ENCODE measurements at places on chromosomes 7 and 10. TPM values are rescaled to one million over a fixed set of nuclear protein-coding genes. Genes with fewer than 3 reads are reported as not detected.

GRCh38 chr7:21507627-21508343, 35.1 kb upstream of the DNAH11 start:
- no peak overlapping the region for H3K27ac ChIP-seq
- H3K4me1 ChIP-seq: no peaks in the 10 kb centered on the region
- H3K36me3 ChIP-seq: peaks cover 5% of the 10 kb centered on the region
- peak; percentile 55 for DNase-seq
- H3K27me3 ChIP-seq: no peaks in the 10 kb centered on the region

The LEP gene
- not detected for total RNA-seq

- no peaks in the 10 kb centered on the region for H3K4me1 ChIP-seq
- H3K4me3 ChIP-seq: no peak overlapping the region
- H3K27ac ChIP-seq: no peak overlapping the region
- H3K36me3 ChIP-seq: no peaks in the 10 kb centered on the region
- DNase-seq: no peak
Observed at GRCh38 chr10:93849593-93849992, 44.2 kb upstream of the SLC35G1 start.

DNA sequence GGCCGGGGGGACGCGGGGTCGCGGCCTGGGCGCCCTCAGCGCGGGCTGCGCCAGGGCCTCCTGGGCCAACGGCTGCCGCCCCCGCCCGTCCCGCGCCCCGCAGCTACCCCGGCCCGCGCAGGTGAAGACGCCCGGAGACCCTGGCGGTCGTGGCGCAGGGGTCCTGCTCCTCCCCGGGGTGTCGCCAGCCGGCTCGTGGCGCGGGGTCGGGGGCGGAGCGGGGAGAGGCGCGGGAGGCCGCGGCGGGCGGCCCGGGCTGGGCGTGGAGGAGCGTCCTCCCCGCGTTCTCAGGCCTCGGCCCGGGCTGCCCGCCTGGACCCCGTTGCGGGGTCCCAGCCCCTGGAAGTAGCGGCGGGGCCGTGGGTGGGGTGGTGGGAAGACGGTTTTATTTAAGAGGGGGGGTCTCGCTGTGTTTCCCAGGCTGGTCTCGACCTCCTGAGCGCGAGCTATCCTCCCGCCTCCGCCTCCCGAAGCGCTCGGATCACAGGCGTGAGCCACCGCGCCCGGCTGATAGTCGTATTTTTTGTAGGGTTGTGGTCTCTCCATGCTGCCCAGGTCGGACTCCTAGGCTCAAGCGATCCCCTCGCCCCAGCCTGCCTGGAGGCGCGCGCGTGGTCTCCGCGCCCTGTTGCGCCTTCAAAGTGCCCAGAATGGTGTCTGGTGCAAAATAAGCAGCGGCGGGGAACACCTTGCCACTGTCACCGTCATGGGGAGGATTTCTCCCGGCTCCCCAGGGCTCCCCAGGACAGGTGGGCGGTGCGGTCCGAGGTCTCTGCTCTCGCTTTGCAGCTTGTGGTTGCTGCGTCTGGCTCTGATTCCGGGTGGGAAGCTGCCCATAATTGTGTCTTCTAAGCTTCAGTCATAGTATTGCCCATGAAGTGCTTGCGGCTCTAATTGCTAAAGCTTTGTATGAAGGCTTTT, 15.3 kb upstream of the SUN1 start:
- H3K27me3 ChIP-seq: no peaks in the 10 kb centered on the region
- H3K4me1 ChIP-seq: peaks cover 38% of the 10 kb centered on the region
- peak; percentile 37 for DNase-seq
- H3K4me3 ChIP-seq: peak overlapping the region; percentile 99
- peak overlapping the region; percentile 92 for H3K27ac ChIP-seq
- no peaks in the 10 kb centered on the region for H3K36me3 ChIP-seq

The HOGA1 gene
- total RNA-seq: not detected

- peaks cover 18% of the 10 kb centered on the region for H3K4me1 ChIP-seq
- H3K27ac ChIP-seq: peak overlapping the region; percentile 97
- H3K4me3 ChIP-seq: peak overlapping the region; percentile 89
Observed at GRCh38 chr10:51700228-51700817, 928 bp upstream of the CSTF2T start.

Data from transverse colon (tissue), 4 donors.